GM13977 (cell line): ENCODE measurements at places on chromosomes 11 and 22.

- no peak for DNase-seq
These were observed 17.4 kb upstream of the ACR start for GRCh38 chr22:50720301-50721256.

DNA sequence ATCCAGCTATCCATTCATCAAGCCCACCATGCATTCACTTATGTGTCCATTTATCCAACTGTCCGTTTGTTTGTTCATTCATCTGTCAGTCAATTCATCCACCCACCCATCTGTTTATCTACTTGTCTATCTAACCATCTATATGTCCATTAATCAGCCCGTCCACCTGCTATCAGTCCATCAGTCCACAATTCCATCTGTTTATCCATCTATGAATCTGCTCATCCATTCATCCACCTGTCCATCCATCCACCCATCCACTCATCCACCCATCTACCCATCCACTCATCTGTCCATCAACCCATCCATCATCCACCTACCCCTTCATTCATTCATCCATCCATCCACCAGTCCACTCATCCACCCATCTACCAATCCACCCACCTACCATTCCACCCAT, 970 bp upstream of the SPI1 start:
- DNase-seq = no peak

DNA sequence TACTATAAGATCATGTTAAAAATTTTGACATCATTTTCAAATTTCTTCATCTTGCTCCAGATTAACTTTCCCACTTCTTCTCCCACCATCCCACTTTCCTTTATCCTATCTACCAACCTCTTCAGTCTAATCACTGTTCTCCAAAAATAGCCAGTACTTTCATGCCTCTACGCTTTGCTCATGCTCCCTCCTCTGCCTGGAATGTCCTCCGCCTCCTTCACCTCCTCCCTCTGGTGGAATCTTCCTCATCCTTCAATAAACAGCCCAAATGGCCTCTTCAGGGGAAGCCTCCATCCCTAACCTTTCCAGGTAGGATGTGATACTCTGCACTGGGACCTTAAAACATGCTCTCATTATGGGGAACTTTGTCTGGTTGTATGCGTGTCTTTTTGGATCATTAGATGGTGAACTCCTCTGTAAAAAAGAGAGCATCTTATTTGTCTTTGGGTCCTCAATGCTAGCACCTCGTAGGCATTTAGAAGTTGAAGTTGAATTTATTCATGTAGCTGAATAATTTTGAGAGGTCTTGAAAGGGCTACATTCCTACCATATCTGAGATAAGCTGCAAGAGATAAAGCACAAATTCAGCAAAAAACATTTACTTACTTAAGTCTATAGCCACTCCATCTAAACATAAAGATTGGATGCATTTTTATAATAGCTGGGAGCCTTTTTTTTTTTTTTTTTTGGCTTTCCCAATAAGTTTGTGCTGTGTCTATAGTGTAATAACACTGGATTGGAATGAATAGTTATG, 8.0 kb upstream of the CSRP3 start:
- DNase-seq = no peak

DNA sequence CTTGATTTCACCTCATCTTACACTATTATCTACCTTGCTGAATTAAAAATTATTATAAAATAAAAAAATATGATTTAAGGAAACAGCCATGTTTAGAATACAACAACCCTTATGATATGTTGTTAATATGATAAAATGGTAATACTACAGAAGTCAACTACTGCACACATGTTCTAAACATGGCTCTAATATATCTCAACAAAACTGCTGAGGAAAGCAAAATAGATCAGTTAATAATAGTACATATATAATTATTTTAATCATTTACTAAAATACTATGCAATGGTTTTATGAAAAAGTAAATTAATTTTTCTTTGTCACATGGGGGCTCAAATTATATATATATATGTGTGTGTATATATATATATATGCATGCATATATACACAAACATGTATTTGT, 57.7 kb downstream of the EIF3M start:
- DNase-seq = no peak

DNA sequence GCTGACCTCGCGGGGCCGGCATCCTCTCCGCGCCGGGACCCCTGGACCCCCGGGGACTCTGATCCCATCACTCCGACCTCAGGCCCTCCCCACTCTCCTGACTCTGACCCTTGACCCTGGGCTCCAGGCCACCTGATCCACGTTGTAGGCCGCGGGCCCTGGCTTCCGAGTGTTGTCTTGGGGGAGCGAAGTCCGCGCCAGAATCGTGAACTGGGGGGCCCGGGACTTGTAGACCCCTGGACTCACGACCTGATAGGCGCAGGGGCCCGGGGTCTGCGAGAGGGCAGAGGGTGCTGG, 716 bp upstream of the TYMP start:
- DNase-seq = no peak

- DNase-seq = peak; percentile 97
These were observed 449 bp upstream of the KREMEN1 start for GRCh38 chr22:29072193-29072978.

DNA sequence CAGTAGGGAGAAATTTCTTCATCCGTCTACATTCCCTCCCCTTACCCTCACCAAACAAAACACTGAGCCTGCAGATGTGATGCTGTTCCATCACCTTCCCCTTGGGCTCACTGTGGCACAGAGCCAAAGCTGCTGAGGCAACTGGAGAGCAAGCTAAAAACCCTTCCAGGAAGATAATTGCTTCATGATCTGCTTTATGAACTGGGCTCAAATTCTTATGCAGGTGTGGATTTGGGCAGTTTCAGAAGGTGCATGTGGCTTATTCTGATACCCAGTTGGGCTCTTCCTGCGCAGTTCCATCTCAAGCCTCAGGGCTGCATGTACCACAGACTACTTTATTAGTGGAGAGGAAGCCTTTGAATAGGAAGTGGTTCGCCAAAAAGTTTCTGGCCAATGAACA, 58.3 kb downstream of the AAMDC start:
- no peak for DNase-seq
